Regular cardiac myocyte (primary cell): ENCODE measurements at places on chromosomes 7 and 10. TPM values are rescaled to one million over a fixed set of nuclear protein-coding genes. Genes with fewer than 3 reads are reported as not detected.

The NKX1-2 gene
- total RNA-seq = not detected in 2 replicates

The HERPUD2 gene
- 17.4 and 19.2 TPM in 2 replicates for total RNA-seq

The RHOBTB1 gene
- 12.7 and 22.6 TPM in 2 replicates for total RNA-seq

The NACAD gene
- total RNA-seq = 0.38 and 0.56 TPM in 2 replicates

The HOXA1 gene
- not detected in 2 replicates for total RNA-seq

The CPEB3 gene
- 0.77 and 0.85 TPM in 2 replicates for total RNA-seq

The SFMBT2 gene
- total RNA-seq = 0.19 and 0.28 TPM in 2 replicates

The OGDHL gene
- 0.28 and 0.38 TPM in 2 replicates for total RNA-seq

The SMKR1 gene
- not detected in 2 replicates for total RNA-seq

The FGFR2 gene
- total RNA-seq = under 0.01 and 0.19 TPM in 2 replicates

The AOAH gene
- not detected in 2 replicates for total RNA-seq

The ANXA8L1 gene
- total RNA-seq = not detected in 2 replicates

The ADAMTS14 gene
- total RNA-seq = 1.9 and 4.2 TPM in 2 replicates

The OIT3 gene
- total RNA-seq = under 0.01 TPM in 1 of 2 replicates, not detected in the other

The CPED1 gene
- 52.1 and 150 TPM in 2 replicates for total RNA-seq
